ENCODE measurements at places on chromosomes 1 and 21.

DNA sequence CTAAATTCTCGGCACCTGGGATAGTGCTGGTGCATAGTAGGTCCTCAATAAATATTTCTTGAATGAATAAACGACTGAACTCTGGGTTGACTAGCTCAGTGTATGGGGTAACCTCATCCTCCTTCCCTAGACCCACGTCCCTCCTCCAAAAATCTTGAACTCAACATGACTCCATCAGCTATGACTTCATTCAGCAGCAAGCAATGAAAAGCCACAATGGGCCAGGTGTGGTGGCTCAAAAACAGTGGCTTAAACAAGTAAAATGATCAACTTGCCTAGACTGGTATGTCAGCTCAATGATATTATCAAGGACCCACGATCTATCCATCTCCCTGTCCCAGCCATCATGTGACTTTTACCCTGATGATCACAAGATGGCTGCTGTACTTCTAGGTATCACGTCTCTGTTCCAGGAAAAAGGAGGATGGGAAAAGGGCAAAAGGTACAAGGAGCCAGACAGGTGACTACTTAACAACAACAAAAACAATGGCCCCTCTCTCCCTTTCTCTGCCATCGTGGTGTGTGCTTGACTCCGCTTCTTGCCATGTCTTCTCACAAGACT lies 13.0 kb upstream of the PAQR7 start:
- DNase-seq, result no peak

- DNase-seq, result no peak
These were observed 7.1 kb upstream of the CD101 start for GRCh38 chr1:116994411-116994810.

- DNase-seq, result no peak
These were observed 258.5 kb downstream of the OMA1 start for GRCh38 chr1:58287894-58288623.

DNA sequence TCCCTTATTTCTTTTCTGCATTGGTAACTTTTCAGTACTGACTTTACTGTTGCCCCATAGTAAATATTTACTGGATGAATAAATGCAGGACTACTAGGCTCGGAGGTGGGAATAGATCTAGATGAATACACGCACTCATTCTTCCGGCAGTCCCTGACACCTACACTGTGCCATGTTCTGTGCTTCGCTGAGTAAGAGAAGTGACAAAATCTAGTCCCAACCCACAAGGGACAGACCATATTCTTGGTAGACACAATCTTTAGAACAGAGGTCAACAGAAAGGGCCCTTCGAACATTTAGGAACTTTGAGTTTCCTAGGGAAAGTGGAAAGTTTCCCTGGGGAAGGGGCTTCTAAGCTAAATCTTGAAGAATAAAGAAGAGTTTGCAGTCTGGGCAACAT lies 3.3 kb upstream of the CD52 start:
- DNase-seq, result no peak

- DNase-seq, result no peak
These were observed 4.8 kb downstream of the LYST start for GRCh38 chr1:235861857-235862256.

All from amygdala (tissue), 56 donors.